ENCODE measurements at places on chromosomes 6 and 20.
A peak's percentile ranks its signal among the peaks of the same experiment; 100 is the strongest.

DNA sequence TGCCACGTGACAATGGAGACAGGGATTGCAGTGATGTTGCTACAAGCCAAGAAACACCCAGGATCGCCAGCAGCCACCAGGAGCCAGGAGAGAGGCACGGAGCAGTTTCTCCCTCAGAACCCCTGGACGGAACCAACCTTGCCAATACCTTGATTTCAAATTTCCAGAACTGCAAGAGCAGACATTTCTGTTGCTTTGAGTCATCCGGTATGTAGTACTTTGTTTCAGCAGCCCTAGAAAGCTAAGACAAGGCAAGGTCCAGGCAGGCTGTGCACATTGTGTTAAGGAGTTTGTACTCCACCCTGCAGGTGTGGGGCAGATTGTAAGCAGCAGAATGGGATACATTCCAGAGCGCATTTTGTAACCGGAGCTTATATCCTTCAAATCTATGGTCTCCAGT is 48.3 kb downstream of the TRERF1 start:
- no peak for DNase-seq

GRCh38 chr6:142313284-142313683 is 11.5 kb downstream of the ADGRG6 start:
- no peak for DNase-seq

GRCh38 chr6:72623808-72624207 is 1.9 kb downstream of the KCNQ5 start:
- DNase-seq, result no peak

GRCh38 chr6:157621406-157621805 is 201.6 kb upstream of the SNX9 start:
- DNase-seq, result no peak

- DNase-seq, result no peak
Measured at GRCh38 chr6:119661628-119662027, 312.1 kb upstream of the MAN1A1 start.

GRCh38 chr6:73341335-73341734 is 12.7 kb downstream of the DPPA5 start:
- no peak for DNase-seq

- no peak for DNase-seq
Measured at GRCh38 chr6:142569676-142570075, 267.9 kb downstream of the ADGRG6 start.

- DNase-seq, result no peak
Measured at GRCh38 chr6:6689400-6690143, 101.1 kb downstream of the LY86 start.

DNA sequence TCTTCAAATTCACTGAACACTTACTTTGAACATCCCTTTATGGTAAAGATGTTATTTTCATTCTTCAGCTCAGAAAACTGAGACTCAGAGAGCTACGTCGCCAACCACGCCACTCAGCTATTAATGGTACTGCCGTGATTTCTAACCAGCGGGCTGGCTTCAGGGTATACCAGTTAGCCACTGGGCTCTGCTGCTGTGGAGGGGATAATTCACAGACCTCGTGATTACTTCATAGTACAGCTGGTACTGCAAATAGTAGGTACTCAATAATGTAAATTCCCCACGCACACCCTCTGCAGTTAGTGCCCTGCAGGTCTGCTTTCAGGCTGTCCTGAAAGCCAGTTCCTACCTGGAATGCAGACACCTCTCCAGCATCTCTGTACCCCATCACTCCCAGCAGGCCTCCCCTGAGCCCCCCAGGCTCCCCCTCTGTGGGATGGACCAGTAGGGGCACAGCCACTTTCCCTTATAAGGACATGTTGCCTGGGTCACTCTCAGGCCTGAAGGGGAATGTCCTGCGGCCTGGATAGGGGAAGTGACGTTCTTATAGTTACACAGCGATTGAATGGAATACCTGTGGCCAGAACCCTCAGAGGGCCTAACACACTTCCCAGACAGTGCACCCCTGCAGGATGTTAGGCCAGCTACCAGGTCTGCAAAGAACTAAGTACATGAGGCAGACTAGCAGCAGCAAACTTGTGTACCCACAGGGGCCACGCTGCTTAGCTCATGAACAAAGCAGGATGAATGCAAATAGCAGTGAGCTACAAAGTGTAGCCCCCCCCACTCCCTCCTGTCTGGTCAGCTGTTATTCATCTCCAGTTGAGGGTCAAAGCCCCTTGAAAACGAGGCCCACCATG is 1.3 kb upstream of the OCSTAMP start:
- no peak for DNase-seq

DNA sequence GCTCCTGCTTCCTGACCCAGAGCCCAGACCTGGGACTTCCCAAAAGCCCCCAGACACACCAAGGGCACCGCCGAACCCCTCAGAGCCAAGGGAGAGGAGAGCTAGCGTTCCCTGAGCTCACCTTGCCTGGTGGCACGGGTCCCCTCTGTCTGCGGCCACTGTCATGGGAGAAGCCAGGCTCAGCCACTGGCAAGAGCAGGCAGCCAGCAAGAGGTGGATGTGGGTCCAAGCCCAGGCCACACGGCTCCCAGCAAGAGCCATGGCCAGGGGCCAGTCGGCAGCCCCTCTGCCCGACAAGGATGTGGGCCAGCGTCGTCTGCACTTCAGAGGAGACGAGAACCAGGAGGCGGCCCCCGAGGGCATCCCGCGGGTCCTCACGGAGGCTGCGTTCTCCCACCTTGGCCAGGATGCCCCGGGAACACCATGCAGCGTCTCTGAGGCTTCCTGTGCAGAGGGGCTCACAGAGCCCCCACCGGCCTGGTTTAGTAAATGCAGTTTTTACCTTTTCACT is 2.2 kb upstream of the PPDPF start:
- no peak for DNase-seq

- DNase-seq, result no peak
Measured at GRCh38 chr20:8036771-8037170, 17.2 kb upstream of the TMX4 start.

GRCh38 chr20:55194947-55195346 is 719.6 kb downstream of the DOK5 start:
- no peak for DNase-seq

- DNase-seq, result no peak
Measured at GRCh38 chr20:40746251-40746650, 57.2 kb upstream of the MAFB start.

- DNase-seq, result no peak
Measured at GRCh38 chr20:31566658-31567379, 38.3 kb upstream of the ID1 start.

DNA sequence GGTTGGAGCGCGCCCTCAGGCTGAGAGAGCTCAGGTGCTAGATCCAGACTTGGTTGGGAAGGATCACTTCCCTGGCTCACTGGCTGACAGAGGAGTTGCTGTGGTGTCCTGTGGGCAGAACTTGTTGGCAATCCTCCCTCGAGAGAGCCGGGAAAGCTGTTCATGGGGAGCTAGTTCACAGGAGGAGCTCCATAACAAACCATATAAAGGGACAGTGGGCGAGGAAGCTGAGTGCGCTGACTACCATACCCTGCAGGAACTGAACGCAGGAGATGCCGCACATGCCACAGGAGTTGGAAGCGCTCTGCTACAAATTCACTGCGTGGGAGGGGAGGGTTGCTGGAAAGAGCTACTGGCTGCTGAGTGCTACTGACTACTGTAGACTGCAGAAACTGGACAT is 243.2 kb downstream of the OGFRL1 start:
- DNase-seq, result peak; percentile 8

DNA sequence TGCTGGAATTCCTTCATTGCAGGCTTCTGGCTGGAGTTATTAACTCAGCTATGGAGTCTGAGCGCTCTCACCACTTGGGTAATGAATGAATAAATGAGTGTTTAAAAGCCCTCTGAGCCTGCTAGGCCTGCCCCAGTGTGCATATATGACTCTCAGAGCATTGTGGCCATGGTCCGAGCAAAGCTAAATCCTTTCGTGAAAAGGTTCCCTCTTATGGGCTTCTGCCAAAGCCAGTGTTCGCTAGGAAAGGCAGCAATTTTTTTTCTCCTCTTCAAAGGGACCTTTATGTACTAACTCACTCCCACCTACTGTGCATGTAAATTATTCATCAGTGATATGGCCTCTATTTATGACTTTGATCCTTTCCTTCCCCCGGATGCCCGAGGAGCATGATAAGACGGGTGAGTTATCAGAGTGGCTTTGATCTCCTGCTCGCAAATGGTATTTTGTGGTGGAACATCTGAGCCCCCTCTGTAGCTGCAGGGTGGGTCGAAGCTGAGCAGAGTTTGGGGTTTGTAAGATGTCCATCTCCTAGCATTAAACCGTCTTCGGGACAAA is 88.6 kb downstream of the LINC00237 start:
- DNase-seq, result no peak

GRCh38 chr20:34222208-34222607 is 19.0 kb upstream of the ASIP start:
- DNase-seq, result no peak

DNA sequence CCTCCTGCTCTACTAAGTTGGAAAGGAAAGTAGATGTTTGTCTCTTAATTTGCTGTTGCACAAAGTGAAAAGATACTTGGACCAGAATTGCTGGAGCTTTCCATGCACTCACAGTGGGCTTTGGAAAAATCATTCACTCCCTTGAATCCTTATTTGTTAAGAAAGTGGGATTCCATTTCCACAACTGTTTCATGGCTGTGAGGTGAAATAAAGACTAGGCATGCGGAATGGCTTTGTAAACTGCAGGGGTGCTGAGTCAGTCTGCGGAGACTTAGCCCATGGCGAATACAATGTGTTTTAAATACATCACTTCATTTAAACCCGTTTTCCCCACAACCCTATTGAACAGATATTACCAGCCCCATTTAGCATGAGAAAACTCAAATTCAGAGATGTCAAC is 36.8 kb upstream of the CLDN20 start:
- DNase-seq, result no peak

DNA sequence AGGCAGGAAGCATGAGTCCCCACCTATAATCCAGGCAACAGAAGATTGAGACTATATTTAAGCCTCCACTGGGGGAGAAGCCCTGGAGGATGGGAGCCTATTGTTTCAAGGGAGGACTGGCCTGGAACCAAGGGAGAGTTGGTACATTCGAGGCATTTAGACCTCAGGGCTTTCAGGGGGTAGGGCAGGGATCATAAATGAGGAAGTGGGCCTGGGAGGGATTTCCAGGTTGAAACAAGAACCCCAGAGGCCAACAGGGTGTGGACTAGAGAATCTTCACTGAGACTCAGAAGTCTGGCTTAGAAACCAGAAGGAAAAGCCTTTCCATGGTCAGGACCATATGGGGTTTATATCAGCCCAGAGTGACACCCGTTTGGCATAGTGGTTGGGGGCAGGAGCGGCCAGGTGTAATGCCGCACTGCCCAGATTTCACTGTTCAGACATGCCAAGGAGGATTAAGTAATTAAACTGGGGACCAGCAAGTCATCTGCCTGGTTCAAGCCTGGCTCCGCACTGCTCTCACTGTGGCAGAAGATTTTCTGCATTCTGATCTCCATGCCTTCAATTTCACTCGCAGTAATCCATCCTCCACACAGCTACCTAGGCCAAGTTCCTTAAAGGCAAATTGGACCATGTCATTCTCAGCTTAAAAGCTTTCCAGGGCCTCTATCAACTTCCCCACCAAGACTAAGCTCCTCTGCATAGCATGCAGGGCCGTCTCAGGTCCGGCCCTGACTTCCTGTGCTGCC is 17.8 kb downstream of the LRFN2 start:
- DNase-seq, result no peak

- no peak for DNase-seq
Measured at GRCh38 chr20:45994761-45995493, 13.8 kb upstream of the MMP9 start.

- DNase-seq, result peak; percentile 28
Measured at GRCh38 chr20:868279-868678, 34.8 kb downstream of the FAM110A start.

DNA sequence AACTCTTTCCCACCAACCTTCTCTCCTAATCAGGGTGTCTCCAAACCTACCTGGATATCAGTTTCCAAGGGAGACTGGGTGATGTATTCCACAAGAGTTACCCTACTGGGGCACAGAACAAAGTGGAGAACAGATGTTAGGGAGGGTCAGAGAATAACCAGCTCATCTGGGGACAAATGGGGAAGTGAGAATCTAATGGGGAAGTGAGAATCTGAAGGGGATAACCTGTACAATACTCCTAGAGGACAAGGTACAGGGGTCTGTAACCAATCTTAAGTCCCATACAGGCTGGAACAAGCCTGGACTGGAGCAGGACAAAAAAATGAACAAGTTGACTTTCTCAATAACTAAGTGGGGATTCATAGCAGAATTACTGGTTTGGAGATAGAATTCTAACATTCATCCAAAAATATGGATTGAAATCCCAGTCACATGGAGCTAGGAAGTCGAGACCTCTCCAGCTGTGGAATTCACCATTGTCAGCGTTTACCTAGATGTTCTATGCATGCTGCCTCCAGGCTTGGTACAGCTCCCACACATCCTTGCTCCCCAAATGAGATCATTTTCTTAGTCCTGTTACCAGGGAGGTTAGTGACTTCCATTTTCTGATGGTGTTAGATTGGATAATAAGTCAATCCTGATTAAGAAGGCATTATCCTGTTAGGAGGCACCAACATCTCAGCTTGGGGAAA is 214.8 kb upstream of the MOCS1 start:
- peak; percentile 32 for DNase-seq

GRCh38 chr6:151440930-151441329 is 11.0 kb downstream of the RMND1 start:
- peak; percentile 25 for DNase-seq

GRCh38 chr6:45657226-45657625 is 279.5 kb upstream of the SUPT3H start:
- no peak for DNase-seq

DNA sequence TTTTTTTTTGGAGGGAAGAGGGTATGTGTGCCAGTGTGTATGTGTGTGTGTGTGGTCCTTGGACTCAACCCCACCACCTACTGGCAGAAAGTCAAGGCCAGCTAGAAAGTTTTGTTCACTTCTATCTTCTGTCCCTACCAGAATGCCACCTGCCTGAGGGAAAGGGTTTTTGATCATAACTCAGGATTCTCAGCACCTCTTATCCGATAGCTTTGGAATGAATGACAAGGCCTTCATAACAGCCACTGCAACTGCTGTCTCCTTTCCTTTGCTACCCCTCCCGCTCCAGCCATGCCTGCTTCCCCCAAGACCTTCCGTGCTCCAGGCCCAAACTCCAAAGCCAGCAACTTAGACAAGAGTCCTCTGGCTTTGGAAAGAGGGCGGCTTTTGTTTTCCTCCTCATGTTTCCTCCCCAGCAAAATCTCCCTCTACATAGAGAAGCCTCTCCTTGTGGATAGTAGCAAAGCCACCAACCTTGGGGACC is 18.7 kb downstream of the BTN3A1 start:
- peak; percentile 24 for DNase-seq

DNA sequence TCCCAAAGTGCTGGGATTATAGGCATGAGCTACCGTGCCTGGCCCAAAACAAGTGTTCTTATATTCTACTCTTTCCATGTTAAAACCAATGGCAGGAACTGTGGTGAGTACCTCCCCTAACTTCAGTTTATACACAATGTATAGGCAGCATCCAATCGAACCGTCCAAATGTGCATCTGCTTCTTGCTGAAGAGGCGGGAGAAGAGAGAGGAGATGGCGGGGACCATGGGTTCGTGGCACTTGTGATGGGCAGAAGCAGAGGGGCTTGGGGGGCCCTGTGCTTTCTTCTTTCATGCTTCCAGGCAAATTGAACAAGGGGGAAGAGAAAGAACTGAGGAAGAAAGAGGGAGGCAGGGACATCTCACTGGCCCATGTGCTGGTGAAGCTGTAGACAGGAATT is 11.2 kb upstream of the TCFL5 start:
- DNase-seq, result no peak

- no peak for DNase-seq
Measured at GRCh38 chr6:31423550-31423949, 20.2 kb downstream of the MICA start.
